Brain (organoid and tissue), 16 donors: ENCODE measurements at places on chromosomes 7 and 10.

DNA sequence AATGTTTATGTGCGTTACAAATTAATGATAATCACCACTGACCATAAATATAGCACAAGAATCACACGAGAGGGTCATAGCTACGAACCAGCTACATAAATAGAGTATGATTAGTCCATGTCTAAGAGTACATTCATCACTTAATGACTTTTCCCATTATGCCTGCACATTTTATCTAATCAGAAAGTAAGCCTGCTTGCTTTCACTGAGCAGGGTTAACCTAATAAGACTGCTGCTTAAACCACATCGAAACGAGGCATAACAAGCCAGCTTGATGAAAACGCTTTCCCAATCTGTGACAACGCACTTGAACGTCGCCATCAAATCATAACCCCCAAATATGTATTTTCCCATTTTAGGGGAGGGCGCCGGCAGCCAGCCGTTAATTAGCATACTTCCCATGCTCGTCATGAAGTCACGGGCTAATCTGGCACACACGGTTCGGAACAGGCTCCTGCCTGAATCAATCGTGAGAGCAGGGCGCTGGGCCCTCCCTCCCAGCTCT is 71.5 kb downstream of the EBF3 start:
- peak; percentile 80 for DNase-seq

DNA sequence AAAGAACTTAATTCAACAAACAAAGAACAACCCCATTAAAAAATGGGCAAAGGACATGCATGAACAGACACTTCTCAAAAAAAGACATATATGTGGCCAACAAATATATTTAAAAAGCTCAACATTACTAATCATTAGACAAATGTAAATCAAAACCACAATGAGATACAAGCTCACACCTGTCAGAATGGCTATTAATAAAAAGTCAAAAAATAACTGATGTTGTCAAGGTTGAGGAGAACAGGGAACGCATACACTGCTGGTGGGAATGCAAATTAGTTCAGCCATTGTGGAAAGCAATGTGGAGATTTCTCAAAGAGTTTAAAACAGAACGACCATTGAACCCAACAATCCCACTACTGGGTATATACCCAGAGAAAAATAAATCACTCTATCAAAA is 19.1 kb downstream of the ZFAND4 start:
- DNase-seq: no peak

DNA sequence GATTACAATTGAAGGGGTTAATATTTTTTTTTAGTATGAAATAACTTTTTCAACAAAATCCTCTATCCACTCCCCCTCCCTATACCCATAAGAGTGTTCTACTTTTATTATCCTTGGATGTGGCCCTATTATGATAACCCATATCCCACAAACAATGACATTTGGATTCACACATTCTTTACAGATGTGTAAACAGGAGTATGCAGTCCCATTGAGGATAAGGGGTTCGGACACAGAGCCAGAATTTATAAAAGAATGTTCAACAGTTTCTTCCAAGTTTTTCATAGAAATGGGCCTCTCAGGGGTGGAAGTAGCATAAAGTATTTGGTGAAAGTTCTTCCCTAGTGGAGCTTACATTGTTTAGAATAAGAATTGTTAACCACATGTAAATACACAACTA is 16.1 kb upstream of the PCLO start:
- no peak for DNase-seq

GRCh38 chr10:97907830-97908229 is 58.2 kb downstream of the GOLGA7B start:
- DNase-seq: no peak

DNA sequence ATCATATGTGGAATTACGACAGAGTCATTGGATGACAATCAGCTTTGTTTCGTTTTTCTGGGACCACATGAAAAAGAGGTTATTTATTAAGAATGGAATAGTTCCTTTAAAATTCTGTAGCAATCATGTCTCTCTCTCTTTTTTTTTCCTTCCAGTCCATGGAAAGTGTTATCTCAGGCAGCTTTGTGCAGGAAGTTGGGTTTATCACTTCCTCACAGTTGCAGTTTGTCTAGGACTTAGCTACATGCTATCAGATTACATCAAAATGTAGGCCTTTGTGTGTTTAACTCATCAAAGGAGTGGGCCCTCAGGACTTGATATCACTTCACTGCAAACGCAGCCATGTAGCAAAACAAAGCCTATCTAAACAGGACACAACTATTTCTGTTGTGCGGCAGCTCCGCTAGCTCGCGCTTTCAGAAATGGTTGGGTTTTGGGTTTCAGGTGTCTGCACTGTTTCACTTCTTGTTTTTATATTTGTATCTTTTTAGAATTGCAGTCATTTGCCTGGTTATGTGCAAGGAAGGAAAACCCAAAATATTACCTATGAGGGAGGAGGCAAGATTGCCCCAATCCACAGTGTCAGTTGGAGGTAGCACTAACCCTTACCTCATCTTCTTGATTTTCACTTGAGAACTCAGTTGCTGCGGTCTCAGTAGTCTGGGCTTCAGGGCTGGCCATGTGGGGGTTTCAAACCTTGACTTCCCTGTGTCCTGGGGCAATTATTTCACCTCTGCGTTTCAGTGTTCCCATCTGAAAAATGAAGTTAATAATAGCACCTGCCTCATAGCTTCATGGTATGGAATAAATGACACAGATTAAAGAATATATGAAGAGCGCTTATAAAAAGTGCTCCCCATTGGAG is 66.7 kb downstream of the HHEX start:
- DNase-seq: no peak

- DNase-seq: no peak
Measured at GRCh38 chr10:128466831-128467371, 340.7 kb upstream of the MKI67 start.

DNA sequence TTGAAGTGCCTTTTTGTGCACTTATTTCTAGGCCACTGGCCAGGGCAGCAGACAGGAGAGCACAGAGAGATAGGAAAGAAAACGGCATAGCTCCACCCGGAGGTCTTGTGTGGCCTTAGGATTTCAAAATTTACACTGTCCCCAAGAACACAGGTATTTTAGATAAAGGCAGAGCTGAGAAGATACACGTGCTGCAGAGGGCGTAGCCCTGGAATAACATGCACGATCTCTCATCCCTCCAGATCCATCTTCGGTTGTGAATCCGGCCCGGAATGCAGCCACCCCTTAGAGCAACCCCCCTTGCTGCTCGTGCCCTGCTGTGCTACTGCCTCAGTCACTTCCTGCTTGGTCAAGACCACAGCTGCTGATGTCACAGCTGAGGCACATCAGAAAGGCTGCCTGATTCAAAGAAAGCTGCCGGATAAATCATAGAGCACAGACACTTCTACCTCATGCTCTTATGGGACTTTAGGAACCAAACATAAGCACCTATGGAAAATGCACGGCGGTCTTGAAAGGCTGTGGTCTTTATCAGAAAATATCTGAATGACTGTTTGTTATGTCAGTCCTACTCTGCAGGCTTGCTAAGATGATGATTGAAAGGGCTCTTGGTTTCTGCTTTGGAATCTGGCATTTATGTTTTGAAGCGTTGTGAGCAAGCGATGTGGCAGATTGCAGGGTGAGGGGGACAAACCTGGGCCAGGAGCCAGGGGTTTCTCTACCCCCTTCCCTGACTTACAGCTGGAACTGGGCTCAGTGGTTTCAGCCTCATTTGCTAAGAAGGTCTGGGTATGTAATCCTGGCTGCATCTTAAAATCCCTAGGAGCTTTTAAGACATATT is 152.0 kb downstream of the SVIL start:
- DNase-seq: peak; percentile 25

DNA sequence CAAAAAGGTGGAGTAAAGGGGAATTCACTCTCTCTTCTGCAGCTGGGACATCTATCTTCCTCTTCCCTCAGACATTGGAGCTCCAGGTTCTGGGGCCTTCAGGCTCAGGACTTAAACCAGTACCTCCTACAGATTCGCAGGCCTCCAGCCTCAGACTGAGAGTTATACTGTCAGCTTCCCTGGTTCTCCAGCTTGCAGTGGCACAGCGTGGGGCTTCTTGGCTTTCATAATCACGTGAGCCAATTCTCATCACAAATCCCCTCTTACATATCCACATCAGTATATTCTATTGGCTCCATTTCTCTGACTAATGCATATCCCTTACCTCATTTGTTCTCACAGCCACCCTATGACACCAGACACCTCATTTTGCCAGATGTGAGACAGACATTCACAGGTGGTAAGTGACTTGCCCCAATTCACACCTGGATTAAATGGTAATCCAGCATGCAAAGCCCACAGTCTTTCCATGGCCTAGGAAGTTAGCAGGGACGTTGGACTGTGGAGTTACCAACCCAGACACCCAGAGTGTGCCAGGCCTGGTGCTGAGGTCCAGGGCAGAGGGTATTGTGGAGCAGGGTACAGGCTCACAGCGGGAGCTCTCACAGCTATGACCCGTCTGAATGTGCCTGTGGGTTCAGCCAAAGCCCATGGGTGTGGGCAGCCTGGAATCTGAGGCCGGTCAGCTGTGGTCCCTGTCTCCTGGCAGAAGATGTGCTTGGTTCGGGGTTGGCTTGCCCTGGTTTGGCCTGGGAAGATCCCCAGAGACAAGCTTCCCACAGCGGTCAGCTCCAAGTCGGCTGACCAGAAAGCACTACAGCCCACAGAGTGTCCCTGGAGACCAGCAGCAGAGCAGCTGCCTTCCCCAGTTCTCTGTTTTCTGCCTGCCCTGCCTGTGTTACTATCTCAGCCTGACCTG is 18.4 kb upstream of the ZCCHC24 start:
- no peak for DNase-seq

- no peak for DNase-seq
Measured at GRCh38 chr10:25786161-25786560, 147.9 kb upstream of the MYO3A start.
